Chondrocyte (in vitro differentiated cells): ENCODE measurements at places on chromosomes 4 and X. TPM values are rescaled to one million over a fixed set of nuclear protein-coding genes. Genes with fewer than 3 reads are reported as not detected.

- no peaks in the 10 kb centered on the region for H3K36me3 ChIP-seq
- peak overlapping the region; percentile 13 for H3K27ac ChIP-seq
- no peaks in the 10 kb centered on the region for H3K27me3 ChIP-seq
- H3K4me3 ChIP-seq, result peak overlapping the region; percentile 5
Observed at GRCh38 chr4:11748164-11748872, 319.6 kb upstream of the HS3ST1 start.

GRCh38 chr4:16187455-16187854, 38.8 kb downstream of the TAPT1 start:
- H3K36me3 ChIP-seq, result peaks cover 9% of the 10 kb centered on the region
- H3K27ac ChIP-seq, result no peak overlapping the region
- DNase-seq, result no peak
- H3K4me1 ChIP-seq, result peaks cover 4% of the 10 kb centered on the region

DNA sequence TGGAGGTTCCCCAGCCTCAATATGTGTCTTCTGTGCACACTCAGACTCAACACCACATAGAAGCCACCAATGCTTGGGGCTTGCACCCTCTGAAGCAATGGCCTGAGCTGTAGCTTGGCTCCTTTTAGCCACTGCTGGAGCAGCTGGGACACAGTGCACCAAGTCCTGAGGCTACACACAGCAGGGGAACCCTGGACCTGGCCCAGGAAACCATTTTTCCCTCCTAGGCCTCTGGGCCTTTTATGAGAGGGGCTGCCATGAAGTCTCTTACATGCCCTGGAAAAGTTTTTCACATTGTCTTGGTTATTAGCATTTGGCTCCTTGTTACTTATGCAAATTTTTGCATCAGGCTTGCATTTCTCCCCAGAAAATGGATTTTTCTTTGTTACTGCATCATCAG, 306.2 kb downstream of the CPXCR1 start:
- H3K4me3 ChIP-seq, result no peak overlapping the region
- no peak overlapping the region for H3K27ac ChIP-seq
- no peak for DNase-seq
- H3K4me1 ChIP-seq, result no peaks in the 10 kb centered on the region
- no peaks in the 10 kb centered on the region for H3K36me3 ChIP-seq

DNA sequence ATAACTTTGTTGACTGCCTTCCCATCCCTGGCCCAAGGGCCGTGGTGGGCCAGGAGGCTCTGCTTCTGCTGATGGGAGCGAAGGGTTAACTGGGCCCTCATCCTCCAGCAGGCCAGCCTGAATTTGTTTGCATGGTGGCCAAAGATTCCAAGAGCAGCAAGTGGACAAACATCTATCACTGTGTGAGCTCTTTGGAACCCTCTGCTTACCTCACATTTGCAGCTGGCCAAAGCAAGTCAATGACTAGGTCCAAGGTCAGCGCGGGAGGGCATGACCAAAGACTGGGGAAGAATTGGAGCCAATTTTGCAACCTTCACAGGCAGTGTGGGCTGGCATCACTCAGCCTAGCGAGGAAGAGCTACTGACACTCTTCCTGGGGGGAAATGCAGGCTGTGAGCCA, 67.8 kb upstream of the ATP6AP2 start:
- no peaks in the 10 kb centered on the region for H3K27me3 ChIP-seq
- H3K4me3 ChIP-seq, result no peak overlapping the region
- DNase-seq, result no peak

GRCh38 chr4:146265950-146266490, 51.7 kb downstream of the REELD1 start:
- no peak for DNase-seq
- peaks cover 3% of the 10 kb centered on the region for H3K4me1 ChIP-seq
- H3K36me3 ChIP-seq, result no peaks in the 10 kb centered on the region
- no peak overlapping the region for H3K4me3 ChIP-seq
- no peaks in the 10 kb centered on the region for H3K27me3 ChIP-seq

- H3K27me3 ChIP-seq, result peaks cover 9% of the 10 kb centered on the region
- H3K27ac ChIP-seq, result no peak overlapping the region
- H3K4me1 ChIP-seq, result no peaks in the 10 kb centered on the region
- DNase-seq, result no peak
- no peaks in the 10 kb centered on the region for H3K36me3 ChIP-seq
Observed at GRCh38 chr4:68396756-68397155, 46.9 kb upstream of the YTHDC1 start.

GRCh38 chrX:112008724-112009123, 73.9 kb downstream of the TRPC5 start:
- no peaks in the 10 kb centered on the region for H3K36me3 ChIP-seq
- H3K27me3 ChIP-seq, result no peaks in the 10 kb centered on the region
- no peak for DNase-seq
- H3K4me3 ChIP-seq, result no peak overlapping the region

DNA sequence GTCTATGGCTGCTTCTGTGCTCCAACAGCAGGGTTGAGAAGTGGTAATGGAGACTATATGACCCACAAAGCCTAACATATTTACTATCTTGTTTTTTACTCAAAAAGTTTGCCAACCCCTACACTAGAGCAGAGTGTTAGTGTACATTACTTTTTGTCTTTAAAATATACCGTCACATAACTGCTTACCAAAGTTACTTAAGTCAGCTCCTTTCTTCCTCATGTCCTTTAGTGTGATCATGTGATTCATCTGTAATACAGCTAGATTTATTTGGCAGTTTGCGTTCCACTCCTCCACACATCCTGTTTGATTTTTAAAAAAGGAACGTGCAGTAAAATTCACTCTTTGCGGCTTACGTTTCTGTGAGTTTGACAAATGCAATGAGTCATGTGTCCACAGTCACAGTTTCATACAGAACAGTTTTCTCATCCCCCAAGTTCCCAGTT, 162.4 kb upstream of the GPRIN3 start:
- peaks cover 3% of the 10 kb centered on the region for H3K27me3 ChIP-seq

GRCh38 chrX:153934762-153935325, at the start of gene NAA10:
NAA10 (minus strand) TSS chrX:153935037; CDS start chrX:153934904, 133 bp downstream.
- H3K4me1 ChIP-seq, result peaks cover 10% of the 10 kb centered on the region
- peak within 1 kb of the TSS; percentile 34 for H3K27ac ChIP-seq
- peaks cover 4% of the 10 kb centered on the region for H3K36me3 ChIP-seq
- no peaks in the 10 kb centered on the region for H3K27me3 ChIP-seq
- H3K4me3 ChIP-seq, result peak within 1 kb of the TSS; percentile 81
- DNase-seq, result no peak

GRCh38 chr4:55001538-55001937, 123.9 kb downstream of the KDR start:
- H3K4me1 ChIP-seq, result peaks cover 24% of the 10 kb centered on the region
- H3K27ac ChIP-seq, result no peak overlapping the region
- H3K36me3 ChIP-seq, result no peaks in the 10 kb centered on the region
- no peak overlapping the region for H3K4me3 ChIP-seq
- DNase-seq, result no peak

GRCh38 chr4:52358883-52359321, 300.2 kb downstream of the USP46 start:
- no peaks in the 10 kb centered on the region for H3K36me3 ChIP-seq
- H3K27ac ChIP-seq, result no peak overlapping the region
- H3K27me3 ChIP-seq, result no peaks in the 10 kb centered on the region
- no peak overlapping the region for H3K4me3 ChIP-seq
- H3K4me1 ChIP-seq, result peaks cover 8% of the 10 kb centered on the region
- no peak for DNase-seq

DNA sequence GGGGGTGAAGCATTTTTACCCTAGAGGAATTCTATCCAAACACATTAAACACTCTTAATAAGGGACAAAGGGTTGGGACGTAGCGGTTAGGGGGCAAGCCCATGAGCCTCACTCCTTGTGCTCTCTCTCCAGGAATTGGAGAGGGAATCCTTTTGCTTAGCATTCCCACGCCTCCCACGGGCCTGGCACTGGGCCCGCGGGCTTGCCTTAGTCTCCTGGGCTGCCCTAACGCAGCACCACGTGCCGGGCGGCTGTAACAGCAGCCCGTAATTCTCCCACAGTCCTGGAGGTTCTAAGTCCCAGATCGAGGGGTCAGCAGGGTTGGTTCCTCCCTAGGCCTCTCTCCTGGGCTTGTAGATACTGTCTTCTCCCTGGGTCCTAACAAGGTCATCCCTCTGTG, 67.5 kb downstream of the TBL1X start:
- H3K4me3 ChIP-seq, result no peak overlapping the region
- H3K27me3 ChIP-seq, result no peaks in the 10 kb centered on the region
- peak overlapping the region; percentile 2 for H3K27ac ChIP-seq
- H3K36me3 ChIP-seq, result no peaks in the 10 kb centered on the region

- H3K27me3 ChIP-seq, result no peaks in the 10 kb centered on the region
- H3K27ac ChIP-seq, result no peak overlapping the region
- peaks cover 4% of the 10 kb centered on the region for H3K36me3 ChIP-seq
- no peak overlapping the region for H3K4me3 ChIP-seq
Observed at GRCh38 chr4:86117705-86118302, 242.0 kb downstream of the MAPK10 start.

DNA sequence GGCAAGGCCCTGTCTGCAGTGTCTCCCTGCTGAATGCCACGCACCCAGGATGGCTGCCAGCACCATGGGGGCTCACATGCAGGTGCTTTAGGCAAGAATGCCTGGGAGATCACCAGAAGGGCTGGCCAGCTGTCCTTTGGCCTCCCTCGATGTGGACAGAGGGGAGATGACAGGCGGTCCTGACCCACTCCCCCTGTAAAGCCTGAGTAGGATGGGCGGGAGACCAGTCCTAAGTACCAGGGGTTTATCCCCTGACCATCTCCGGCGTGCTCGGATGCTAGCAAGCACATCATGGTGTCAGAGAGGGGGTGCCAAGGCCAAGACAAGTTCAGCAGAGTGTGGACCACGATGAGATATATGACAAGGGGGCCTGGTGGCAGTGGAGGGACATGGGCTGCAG, 5.3 kb downstream of the PDZD4 start:
- no peak overlapping the region for H3K4me3 ChIP-seq
- no peaks in the 10 kb centered on the region for H3K36me3 ChIP-seq
- DNase-seq, result no peak
- H3K27me3 ChIP-seq, result no peaks in the 10 kb centered on the region

- no peaks in the 10 kb centered on the region for H3K27me3 ChIP-seq
- H3K4me3 ChIP-seq, result no peak overlapping the region
- H3K27ac ChIP-seq, result no peak overlapping the region
- DNase-seq, result no peak
Observed at GRCh38 chr4:2166253-2166652, 75.7 kb downstream of the HAUS3 start.

DNA sequence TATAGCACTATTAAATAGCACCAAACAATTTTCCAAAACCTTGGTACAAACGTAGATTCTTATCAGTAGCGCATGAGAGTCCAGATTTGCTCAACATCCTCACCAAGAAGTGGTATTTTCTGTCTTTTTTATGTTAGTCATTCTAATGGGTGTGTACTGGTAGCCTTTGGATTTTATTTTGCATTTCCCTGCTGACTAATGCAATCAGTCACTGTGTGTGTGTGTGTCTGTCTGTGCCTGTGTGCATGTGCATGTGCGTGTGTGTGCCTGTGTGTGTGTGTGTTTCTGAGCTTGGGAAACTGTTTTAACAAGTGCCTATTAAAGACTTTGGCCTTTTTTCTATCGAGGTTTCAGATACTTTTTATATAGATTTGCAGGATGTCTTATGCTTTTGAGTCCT, 82.2 kb upstream of the MAGEA10 start:
- no peaks in the 10 kb centered on the region for H3K27me3 ChIP-seq
- H3K27ac ChIP-seq, result no peak overlapping the region
- no peak for DNase-seq
- H3K4me1 ChIP-seq, result no peaks in the 10 kb centered on the region

DNA sequence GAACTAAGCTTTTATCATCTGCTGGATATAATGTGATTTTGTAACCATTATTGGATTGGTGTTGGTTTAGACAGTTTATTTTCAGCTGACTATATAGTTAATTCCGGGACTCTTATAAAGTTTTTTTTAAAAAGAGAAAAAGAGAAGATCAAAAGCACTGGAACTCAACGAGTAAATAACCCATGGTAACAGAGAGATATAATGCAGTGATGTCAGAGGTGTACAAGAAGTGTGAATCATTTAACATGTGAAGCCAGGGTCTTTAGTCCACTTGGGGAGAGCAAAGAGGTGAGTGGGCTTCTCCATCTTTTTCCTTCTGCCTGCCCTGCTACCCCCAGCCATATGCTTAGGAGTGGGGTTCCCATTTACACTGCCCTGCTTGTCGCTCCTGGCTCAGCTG, 3.2 kb downstream of the TMEM165 start:
- peaks cover 20% of the 10 kb centered on the region for H3K36me3 ChIP-seq
- no peaks in the 10 kb centered on the region for H3K27me3 ChIP-seq

DNA sequence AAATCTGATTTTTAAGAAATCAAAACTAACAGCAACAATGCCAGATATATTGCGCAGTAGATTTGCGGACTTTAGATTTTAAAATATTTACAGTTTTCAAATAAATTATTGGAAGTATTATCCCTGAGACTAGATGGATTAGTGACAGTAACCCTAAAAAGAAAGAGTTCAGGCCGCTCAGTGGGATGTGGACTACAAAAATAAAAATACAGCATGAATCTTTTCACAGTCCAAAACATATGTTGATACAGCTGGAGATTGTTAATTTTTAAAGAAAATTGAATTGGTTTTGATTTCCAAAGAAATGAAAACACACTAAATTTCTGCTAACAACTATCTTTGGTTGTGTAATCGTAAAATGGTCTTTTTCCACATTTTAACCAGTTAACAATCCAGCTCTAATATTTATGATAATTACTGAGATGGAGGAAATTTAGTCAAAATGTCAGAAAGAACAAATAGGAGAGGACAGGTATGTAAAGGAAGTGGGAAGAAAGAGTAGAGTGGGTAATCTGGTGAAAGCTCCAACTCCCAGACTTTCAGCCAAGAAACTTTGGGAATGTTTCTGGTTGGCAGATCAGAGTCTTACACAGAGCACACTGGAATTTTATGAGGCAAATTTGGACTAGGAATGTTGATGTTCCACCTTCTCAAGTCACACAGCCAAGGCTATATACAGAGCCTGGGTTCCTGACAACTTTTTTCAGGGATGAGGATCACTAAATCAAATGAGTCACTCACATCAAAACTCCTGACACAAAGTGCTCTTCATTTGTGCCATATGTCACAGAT, 15.1 kb downstream of the C4orf36 start:
- peaks cover 10% of the 10 kb centered on the region for H3K4me1 ChIP-seq
- H3K27me3 ChIP-seq, result no peaks in the 10 kb centered on the region
- H3K27ac ChIP-seq, result peak overlapping the region; percentile 25

Gene PHOX2B
- total RNA-seq, result not detected in 3 replicates

Gene ADGRA3
- total RNA-seq, result 27.8 to 39.6 TPM (median 28.3 TPM) in 3 replicates

Gene F11
- total RNA-seq, result not detected in 3 replicates

Gene CLNK
- total RNA-seq, result not detected in 3 replicates

Gene NOX1
- not detected in 3 replicates for total RNA-seq

Gene TLR2
- 1.0 to 1.9 TPM (median 1.7 TPM) in 3 replicates for total RNA-seq

Gene GAGE13
- total RNA-seq, result not detected in 3 replicates

Gene KCNE5
- total RNA-seq, result 0.56 to 0.85 TPM (median 0.62 TPM) in 3 replicates

Gene LRAT
- total RNA-seq, result 0.05 TPM in 1 of 3 replicates, not detected in the others

Gene TEX11
- not detected in 3 replicates for total RNA-seq

Gene TRIM60
- not detected in 3 replicates for total RNA-seq

Gene IL13RA2
- not detected in 3 replicates for total RNA-seq
